NCI-H460 (cell line): ENCODE measurements at places on chromosomes 7 and 10.

GRCh38 chr10:70562036-70562755, 40.3 kb downstream of the PRF1 start:
- DNase-seq = no peak

- no peak for DNase-seq
Observed at GRCh38 chr7:71842381-71842780, 569.8 kb downstream of the CALN1 start.

- no peak for DNase-seq
Observed at GRCh38 chr7:20226860-20227259, 9.7 kb upstream of the MACC1 start.

- no peak for DNase-seq
Observed at GRCh38 chr7:27392477-27392876, 149.9 kb downstream of the EVX1 start.

GRCh38 chr10:22481687-22482539, 136.6 kb downstream of the SPAG6 start:
- DNase-seq = no peak

GRCh38 chr7:8390262-8390626, 43.2 kb upstream of the NXPH1 start:
- DNase-seq = no peak

- DNase-seq = no peak
Observed at GRCh38 chr7:129728875-129729467, 117.5 kb downstream of the NRF1 start.

DNA sequence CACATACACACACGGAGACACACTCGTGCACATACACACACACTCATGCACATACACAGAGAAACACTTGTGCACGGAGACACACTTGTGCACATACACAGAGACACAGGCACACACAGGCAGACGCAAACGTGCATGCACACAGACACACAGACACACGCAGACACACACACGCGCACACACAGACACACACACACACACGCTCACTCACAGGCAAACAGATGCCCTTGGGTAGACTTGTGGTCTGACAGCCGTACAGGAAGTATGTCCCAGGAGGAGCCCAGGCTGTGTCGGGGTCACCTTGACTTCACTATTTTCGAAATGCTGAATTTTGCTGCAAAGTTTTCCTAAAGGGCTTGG, 538.0 kb downstream of the DNAJB6 start:
- DNase-seq = no peak

DNA sequence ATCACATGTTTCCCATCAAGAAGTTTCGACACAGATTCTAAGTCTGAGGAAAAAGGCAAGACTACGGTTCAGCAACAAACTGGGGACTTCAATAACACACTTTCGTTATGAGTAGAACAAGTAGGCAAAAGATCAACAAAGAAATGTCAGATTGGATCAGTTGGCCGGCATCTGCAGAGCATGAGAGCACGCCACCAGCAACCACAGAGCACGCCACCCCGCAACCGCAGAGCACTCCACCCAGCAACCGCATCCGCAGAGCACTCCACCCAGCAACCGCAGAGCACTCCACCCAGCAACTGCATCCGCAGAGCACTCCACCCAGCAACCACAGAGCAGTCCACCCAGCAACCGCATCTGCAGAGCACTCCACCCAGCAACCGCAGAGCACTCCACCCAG, 89.7 kb upstream of the FAM20C start:
- no peak for DNase-seq

DNA sequence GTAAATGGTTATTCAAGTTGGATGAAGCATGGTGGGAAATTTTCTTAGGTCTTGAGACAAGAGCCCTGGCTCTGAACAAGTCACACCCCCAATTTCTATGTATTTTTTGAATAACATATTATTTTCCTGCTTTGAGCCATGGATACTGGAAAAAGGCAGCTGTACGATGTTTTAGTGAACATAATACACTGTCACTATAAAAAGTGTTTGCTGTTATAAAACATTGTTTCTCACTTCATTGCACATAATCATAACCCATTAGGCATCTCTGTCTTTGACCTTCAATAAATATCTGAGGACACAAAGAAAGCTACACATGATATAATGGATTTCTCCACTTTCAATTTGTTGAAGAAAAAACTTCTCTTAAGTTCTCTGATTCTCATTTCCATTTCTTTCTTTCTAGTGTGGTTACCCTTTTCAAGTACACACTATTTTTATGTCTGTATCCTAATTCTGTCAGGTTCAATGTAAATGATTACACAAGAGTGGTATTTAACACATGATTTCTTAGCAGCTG, 283.9 kb upstream of the SP8 start:
- no peak for DNase-seq

GRCh38 chr10:63977329-63977923, 456.2 kb downstream of the REEP3 start:
- peak; percentile 51 for DNase-seq

DNA sequence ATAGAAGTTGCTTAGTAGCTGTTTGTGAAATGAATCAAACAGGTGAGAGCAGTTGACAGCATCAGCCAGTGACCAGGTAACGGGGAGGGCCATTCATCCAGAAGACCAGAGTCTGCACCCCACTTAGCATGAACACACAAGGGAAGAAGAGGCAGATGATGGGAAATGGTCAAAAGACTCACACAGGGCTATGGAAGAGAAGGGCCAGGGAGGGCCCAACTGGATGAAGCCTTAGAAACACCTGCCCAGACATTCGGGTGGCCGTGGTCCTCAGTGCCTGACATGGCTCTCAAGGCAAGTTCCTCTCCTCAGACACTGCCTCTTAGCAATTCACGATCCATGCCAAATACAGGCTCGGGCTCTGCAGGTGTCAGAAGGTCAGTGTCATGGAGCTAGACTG, 354.1 kb downstream of the TCERG1L start:
- no peak for DNase-seq

DNA sequence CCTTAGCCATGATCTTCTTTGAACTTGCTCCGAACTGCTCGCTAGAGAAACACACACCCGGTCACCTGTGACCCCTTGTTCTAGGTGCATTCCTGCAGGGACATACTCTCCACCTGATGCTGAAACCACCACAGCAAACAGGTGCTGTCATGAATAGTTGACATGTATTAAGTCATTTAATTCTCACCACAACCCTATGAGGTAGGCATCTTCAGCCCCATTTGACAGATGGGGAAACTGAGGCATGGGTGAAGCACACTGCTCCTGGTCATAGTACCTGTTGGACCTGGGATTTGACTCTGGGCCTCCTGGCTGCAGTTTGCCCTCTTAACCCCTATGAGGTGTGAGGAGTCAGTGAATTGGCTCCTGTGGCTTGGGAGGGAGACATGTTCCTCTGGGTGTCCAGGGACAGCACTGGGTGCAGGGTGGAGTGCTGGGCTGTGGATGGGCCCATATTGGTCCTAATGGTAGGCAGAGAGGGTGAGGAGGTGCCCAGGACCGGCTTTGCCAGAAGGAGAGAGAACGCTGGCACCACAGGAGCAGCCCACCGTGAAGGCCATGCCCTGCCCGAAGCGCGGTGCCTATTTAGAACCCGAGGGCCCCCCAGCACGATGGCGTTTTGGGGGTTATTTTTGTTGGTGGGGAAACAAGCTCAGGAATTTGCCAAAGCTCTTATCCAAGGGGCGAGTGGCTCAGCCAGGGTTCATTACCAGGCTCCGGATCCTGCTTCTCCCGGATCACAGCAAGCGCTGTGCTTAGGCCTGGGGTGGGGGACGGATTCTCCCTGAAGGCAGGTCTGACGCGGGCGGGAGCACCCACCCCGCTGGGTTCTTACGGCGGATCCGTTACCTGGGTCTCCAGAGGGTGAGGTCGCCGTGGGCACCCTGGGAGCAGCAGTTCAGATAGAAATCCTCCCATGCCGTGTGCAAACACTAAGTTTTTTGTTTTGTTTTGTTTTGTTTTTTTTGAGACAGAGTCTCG, 52.3 kb downstream of the GLRX3 start:
- DNase-seq = no peak

DNA sequence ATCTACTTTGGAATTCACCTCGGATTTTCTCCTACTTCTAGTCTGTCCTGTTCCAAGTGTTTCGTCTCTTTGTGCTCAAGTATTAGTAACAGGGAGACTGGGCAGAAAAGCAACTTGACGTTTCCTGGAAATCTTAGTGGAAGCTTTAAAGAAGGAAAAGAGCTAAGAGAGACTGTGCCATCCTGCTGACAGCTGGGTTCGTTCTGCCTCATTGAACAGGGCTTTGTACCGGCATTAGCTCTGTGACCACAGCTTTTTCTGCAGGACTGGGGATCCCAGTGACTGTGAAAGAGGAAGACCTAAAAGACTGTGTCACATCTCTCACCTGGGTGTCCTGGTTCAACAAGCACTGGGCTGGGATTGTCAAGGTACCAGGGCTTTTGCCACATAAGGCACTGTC, 70.8 kb upstream of the CDCA7L start:
- no peak for DNase-seq

- DNase-seq = peak; percentile 95
Observed at GRCh38 chr10:106424054-106424453, 740.5 kb downstream of the SORCS1 start.
